CD4-positive, alpha-beta T cell treated with Interleukin-6 at 100 ng/mL for 8 hours (primary cell): ENCODE measurements at places on chromosomes 11 and 22.

DNA sequence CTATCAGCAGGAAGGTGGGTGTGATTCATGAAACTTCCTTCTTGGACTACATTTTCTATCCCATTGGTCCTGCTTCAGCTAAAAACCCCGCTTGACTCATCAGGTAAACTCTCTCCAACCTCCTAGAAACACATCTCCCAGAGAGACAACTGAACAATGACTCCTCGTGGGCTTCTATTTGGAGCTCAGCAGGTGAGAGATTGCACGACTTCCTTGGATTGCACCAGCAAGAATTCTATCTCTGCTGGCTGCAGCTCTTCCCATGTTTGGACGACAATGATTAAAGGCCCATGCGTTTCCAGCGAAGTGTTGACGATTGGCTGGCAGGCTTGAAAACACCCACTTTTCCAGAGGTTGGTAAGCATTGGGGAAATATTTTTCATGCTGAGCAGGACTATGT, 216.1 kb upstream of the NTM start:
- DNase-seq = no peak

DNA sequence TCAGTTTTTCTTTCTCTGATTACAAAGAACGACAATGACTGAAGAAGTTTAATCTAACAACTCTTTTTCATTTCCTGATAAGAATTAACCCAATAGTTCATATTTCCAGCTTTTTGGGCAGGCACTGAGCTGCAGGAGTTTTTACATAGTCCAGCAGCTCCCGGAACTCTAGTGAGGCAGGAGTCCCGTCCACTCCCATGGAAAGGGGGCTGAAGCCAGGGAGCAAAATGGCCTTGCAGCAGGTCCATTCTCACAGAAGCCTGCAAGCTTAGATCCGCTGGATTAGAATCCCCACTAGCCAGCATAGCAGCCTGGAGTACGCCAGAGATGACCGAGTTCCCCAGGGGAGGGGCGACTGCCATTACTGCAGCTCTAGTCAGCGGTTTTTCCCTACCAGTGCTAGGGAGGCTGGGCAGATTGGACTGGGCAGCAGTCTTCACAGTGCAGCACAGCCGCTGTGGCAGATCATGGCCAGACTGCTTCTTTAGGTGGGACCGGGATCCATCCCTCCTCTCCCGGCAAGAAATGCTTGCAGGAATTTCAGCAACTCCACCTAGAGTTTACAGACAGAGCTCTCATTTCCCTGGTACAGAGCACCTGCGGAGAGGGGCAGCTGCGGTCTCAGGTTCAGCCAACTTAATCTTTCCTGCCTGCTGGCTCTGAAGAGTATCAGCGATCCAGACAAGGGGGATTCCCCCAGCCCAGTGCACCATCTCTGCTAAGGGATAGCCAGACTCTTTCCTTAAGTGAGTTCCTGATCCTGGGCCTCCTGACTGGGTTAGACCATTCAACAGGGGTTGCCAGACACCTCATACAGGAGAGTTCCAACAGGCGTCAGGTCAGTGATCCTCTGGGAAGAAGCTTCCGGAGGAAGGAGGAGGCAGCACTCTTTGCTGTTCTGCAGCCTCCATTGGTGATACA, 742 bp upstream of the CASP4 start:
- no peak for DNase-seq

- DNase-seq = no peak
Measured at GRCh38 chr11:124302347-124303125, 11.2 kb downstream of the OR8D1 start.

- DNase-seq = no peak
Measured at GRCh38 chr22:43446916-43447315, 35.1 kb downstream of the MPPED1 start.

DNA sequence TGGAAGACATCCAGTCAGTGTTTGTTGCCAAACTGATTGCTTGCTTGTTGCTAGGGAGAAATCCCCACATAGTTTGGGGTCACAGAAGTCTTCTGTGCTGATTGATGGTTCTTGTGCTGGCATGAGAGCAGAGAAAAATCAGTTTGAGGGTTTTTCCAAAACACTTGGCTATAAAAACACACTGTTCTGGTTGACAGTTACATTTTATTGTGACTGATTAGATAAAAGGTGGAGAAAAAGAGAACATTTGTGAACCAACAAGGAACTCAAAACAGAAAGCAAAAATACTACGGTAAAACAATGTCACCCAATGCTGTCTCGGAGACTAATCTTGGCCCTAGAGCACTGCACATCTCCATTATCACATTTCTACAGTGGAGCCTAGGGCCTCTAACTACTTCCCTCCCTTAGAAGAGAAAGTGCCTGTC, 14.4 kb upstream of the EIF4G2 start:
- no peak for DNase-seq

GRCh38 chr22:40603088-40603605, 33.4 kb downstream of the MRTFA start:
- no peak for DNase-seq

- no peak for DNase-seq
Measured at GRCh38 chr11:131840545-131840944, 470.1 kb downstream of the NTM start.

GRCh38 chr11:112310419-112310818, 49.8 kb upstream of the PLET1 start:
- no peak for DNase-seq

- DNase-seq = no peak
Measured at GRCh38 chr22:48368975-48369525, 1458.6 kb downstream of the BRD1 start.

DNA sequence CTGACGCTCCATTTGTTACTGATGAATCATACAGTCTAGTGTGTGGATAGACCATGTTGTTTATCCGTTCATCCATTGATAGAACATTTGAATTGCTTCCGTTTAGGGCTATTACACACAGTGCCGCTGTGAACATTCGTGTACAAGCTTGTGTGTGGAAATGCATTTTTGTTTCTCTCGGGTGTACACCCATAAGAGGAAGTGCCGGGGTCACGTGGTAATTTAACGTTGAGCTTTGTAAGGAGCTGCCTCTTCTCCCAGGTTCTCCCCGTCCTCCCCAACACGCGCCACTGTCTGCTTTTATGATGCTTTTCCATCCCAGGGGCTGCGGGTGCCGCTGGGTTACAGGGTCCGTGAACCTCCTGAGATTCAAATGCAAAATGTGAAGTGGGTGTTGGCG, 142.3 kb downstream of the IGLL1 start:
- no peak for DNase-seq

GRCh38 chr11:94715225-94715624, 52.9 kb upstream of the AMOTL1 start:
- DNase-seq = no peak

DNA sequence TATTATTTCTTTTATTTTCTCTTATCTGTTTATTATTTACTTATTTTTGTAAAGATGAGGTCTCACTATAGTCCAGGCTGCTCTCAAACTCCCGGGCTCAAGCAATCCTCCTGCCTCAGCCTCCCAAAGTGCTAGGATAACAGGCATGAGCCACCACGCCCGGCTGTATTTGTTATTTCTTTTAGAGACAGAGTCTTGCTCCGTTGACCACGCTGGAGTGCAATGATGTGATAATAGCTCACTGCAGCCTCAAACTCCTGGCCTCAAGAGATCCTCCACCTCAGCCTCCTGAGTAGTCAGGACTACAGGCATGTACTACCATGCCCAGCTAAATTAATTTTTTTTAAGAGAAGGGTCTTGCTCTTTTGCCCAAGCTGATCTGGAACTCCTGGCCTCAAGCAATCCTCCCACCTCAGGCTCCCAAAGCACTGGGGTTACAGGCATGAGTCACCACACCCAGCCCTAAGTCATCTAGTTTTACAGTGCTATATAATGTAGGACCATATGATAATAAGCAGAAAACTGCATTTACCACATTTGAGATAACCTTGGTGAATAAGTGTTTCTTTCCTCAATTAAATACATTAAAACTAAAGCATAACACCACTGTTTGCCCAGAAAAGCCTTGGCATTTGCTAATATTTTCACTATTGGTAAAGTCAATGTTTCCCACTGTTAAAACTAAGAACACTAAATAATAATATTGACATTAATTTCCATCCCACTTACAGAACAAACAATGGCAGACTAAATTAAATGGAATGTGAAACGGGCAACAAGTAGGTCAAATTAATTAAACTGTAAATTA, 127.5 kb downstream of the SIK3 start:
- no peak for DNase-seq

DNA sequence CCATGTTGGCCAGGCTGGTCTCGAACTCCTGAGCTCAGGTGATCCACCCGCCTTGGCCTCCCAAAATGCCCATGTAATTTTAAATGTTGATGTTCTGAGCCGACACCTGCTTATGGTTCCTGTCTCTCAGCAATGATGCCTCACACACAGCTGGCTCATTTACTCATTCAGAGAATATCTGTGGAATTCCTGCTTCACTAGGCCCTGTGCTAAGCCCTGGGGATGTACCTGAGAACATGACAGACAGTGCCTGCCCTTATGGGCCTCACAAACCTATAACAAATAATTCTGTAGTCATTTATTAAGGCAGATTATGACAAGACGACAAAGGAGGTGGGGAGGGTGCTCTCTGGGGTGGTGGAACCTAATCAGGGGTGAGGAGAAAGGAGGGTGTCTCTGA, 93.7 kb downstream of the PRR5L start:
- DNase-seq = no peak

DNA sequence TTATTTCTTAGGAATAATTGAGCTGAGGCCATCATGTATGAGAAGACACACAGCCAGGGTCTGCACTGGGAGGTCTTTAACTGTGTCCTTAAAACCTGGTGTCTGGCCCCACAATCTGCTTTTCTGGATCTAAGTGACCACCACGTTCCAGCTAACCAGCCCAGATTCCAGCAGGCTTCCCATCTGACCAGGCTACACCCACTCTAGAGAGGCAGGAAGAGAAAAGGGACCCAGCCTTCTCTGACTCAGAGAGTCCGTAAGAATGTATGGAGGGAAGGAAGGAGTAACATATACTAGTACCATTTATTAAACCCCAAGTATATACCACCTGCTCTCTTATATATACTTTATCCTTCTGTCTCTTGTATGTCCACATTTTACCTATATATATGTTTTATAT, 80.1 kb downstream of the LDLRAD3 start:
- DNase-seq = no peak

DNA sequence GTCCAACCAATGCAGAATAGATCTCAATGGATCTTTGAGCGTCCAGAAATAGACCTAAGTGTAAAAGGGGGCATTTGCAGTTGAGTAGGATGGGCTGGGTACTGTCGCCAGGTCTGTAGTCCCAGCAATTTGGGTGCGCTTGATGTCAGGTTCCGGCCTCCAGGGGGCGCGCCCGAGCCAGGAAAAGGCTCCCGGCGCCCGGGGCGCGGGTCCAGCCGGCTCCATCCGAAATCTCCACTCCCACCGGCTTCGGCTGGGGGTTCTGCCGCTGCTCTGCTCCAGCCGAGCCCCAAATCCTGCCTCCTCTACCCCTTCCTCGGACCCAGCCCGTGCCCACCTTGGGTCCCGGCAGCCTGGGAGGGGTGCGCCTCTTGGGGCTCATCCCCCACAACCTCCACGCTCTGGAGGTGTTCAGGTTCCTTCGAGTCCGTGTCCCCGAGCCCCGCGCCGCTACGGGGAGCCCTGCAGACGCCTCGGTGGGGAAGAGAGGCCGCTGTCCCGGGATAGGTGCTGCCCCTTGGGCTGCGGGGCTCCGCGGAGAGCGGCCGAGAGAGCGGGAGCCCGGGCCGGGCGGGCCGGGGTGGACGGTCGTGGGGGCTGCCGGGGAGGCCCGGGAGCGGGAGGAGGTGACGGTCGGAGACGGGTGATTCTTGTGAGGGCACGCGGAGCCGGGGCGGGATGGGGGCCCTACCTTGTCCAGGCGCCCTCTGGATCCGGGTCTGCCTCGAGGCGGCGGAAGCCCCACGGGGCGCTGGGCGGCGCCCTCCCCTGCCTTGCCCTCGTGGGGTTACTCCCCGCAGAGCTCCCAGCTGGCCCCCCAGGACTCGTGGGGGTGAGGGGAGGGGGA, 13.0 kb upstream of the CYB5R3 start:
- peak; percentile 72 for DNase-seq

DNA sequence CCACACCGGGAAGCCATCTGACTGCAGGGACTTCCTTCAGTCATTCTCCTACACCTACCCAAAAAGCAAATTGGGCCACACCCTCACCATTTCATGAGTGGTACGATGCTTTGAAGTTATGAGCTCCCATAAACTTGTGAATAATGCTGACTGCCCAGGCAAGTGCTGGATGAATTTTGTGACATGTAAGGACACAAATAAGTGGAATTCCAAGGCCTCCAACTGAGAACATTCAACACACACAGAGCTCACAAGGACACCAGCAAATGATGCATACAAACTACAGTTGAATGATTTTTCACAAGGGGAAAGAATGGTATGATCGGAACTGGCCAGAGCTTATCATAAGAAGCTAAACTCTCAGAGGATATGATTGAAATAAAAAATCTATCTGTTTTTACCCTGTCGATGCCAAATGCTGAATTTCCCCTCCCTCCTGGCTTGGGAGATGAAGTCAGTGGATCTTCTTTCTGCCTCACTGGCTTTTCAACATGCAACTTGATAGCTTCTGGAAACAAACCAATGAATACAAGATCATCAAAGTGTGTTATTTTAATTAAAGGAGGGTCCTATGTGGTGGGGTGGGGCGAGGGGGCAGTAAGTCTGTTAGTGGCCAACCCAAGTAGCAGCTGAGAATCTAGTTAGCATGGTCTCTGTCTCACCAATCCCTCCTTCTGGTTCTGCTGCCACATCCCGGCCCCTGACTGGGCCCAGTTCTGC, 123.8 kb downstream of the WT1 start:
- no peak for DNase-seq

DNA sequence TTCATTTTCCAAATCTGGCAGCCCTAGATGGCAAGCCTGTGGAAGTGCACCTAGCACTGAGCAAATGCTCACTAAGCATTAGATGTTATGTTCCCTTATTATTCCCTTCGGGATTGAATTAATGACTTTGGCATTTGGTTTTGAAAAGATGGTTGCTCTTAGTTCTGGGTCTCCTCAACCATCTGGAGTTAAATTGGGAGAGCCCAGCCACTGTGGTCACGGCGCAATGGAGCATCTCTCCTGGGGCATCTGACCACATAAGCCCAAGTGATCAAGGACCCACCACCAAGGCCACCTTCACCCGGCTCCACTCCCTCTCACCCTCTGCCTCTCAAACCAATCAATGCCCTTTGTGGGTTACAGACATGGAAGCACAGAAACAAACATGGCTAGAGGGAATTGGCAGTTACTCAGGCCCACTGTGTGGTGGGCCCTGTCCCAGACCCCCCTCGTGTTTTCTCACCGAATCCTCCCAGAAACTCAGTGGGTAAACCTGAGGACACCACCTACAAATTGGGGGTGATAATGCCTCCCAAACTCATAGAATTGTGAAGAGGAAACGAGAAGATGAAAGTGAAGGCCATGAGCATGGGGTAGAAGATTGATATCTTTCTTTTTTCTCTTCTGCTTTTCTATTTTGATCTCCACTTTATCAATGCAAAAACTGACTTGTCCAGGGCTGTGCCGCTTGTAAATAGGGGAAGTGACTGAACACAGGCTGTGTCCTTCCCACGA, 52.2 kb downstream of the IRAG1 start:
- no peak for DNase-seq

GRCh38 chr11:96074551-96075310, 150.8 kb upstream of the MTMR2 start:
- no peak for DNase-seq

- peak; percentile 35 for DNase-seq
Measured at GRCh38 chr11:12157241-12157661, 46.9 kb downstream of the MICAL2 start.
